ENCODE measurements at places on chromosomes 2 and 18. TPM values are rescaled to one million over a fixed set of nuclear protein-coding genes. Genes with fewer than 3 reads are reported as not detected.
A peak's percentile ranks its signal among the peaks of the same experiment; 100 is the strongest.

DNA sequence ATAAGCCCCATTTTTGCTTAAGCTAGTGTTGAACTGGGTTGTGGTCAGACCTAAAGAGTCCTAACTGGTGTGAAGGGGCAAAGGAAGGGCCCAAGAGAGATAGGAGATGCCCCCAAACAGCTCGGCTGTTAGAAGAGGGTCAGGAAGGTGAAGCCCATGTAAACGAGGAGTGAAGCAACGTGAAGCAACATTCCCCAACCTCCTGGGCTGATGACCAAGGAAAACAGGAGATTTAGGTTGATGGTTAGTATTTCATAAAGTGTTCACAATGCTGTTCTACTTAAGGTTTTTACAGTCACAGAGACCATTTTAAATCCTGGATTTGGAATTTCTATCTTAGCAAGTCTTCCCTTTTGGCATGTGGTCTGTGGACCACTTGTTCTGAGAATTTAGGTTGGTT, 144.0 kb upstream of the SERPINE2 start:
- DNase-seq: no peak

DNA sequence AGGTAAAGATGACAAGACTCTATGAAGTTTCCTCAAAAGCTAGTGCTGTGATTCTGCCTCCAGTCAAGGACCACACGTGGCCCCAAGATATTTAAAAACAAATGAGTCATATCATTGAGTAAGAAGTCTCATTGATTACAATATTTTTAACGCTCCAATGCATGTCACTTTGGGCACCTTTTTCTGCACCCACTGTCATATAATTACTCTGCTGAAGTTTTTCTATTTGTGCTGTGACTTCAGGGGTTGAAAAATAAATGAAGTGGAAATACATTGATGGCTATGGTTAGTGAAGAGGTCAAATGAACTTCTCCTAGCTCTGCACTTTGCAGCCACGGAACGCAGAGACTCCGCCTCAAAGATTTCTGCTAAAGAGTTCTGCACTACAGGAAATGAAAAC, 344.3 kb upstream of the KYNU start:
- no peak for DNase-seq

- no peak for DNase-seq
Measured at GRCh38 chr2:40048506-40048905, 269.4 kb upstream of the THUMPD2 start.

GRCh38 chr2:201882353-201883090, 76.2 kb downstream of the CDK15 start:
- no peak for DNase-seq

GRCh38 chr2:178830451-178830850, 23.2 kb upstream of the TTN start:
- DNase-seq: no peak

DNA sequence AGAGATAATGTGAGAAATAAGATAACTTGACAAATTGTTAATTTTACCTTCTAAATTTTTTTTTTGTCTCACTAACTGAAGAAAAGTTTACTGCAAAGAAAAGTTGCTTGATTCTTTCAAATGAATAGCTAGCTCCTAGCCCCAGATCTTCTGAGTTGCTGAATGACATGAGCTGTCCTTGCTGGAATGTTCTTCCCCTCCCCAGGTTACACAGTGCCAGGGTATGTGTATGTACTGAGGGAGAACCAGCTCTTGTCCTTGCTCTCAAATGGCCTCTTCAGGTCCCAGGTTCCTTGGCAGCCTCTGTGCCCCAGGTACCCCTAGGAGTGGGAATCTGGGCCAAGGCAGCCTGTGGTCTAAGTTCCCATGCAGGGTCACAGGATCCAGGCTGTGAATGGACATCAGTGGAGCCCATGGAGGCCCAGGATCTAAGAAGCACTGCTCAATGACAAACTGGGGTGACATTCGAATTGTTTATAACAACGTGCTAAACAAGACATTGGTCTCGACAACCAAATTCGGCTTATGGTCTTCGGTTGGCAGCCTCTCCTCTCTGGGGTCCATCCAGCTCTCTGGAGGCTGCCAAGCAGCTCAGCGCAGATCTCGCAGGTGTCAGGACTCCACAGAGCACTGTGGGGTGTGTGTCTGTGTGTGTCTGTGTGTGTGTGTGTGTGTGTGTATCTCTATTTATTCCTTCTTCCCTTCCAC, 17.1 kb upstream of the INO80C start:
- DNase-seq: no peak

DNA sequence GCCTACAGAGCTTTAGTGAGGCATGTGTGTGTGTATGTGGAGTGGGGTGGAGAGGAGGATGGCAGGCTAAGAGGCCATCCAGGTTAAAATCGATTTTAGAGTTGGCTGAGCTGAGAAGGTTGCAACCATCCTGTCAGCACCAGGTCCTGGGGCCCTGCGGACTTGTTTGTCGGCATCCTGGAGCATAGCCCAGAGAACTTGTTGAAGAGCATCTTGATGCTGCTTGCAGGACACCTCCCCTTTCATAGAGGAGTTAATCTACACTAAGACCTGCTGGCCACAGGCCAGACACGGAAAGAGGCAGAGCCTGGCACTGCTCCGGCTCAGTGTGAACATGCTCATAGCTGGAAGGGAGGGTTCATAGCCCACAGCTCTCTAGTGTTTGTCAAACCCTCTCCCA, 72.1 kb upstream of the RGPD5 start:
- DNase-seq: no peak

GRCh38 chr2:193518041-193518817, 1323.5 kb upstream of the TMEFF2 start:
- DNase-seq: no peak

DNA sequence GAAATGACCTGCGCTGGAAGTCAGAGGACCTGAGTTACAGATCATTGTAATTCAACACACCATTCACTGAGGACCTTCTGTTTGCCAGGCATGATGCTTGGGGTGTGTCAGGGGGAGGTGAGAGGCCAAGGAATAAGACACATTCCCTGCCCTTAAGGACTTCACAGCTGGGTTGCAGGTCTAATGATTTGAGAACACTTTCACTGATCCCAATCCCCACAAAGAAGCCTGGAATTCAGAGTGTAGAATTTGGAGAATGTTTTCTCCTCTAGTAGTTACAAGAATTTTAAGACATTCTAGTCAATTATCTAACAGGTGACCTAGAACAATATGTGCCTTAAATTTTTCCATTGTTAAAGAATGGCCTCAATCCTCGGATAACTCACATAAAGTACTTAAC, 322.4 kb downstream of the TNS1 start:
- DNase-seq: no peak

DNA sequence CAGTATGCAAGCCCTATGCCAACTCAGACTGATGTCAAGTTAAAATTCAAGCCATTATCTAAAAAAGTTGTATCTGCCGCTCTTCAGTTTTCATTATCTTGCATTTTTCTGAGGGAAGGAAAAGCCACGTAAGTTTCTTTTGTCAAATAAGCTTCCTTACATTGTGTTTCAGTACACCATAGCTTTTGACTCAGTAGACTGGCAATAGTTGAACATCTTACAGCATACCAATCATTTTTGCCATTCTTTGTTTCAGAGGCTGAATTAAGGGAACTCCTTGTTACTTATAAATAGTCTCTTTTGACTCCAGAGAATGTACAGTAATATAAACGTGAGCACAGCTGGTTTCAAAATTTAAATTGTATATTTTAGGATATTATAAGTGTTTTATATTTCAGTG, 120.6 kb downstream of the EHBP1 start:
- DNase-seq: peak; percentile 78

GRCh38 chr2:239421851-239422250, 21.0 kb upstream of the HDAC4 start:
- no peak for DNase-seq

GRCh38 chr18:76335859-76336640, 159.0 kb downstream of the ZNF516 start:
- DNase-seq: no peak

DNA sequence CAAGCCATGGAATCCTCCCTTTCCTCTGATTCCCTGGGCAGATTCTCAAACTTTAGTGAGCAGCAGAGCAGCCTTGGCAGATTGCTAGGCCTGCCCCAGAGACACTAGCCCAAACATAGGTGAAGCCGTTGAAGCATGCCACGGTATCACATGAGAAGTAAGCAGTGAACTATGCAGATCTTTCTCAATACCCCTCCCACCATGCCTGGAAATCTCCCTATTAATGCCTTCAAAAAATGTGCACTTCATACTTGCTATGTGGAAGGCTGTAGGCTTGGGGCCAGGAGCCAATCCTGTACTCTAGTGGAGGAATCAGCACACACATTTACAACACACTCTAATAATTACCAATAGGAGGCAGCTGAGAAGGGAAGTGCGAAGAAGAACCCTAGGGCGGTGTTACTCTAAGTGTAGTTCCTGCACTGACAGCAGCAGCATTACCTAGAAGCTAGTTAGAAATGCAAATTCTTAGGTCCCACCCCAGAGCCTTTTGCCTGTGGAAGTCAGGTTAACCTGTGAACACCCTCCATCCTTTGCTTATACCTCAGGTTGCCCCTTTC, 305.1 kb upstream of the SPRED2 start:
- DNase-seq: no peak

- no peak for DNase-seq
Measured at GRCh38 chr2:197704434-197705120, 592 bp upstream of the MARS2 start.

DNA sequence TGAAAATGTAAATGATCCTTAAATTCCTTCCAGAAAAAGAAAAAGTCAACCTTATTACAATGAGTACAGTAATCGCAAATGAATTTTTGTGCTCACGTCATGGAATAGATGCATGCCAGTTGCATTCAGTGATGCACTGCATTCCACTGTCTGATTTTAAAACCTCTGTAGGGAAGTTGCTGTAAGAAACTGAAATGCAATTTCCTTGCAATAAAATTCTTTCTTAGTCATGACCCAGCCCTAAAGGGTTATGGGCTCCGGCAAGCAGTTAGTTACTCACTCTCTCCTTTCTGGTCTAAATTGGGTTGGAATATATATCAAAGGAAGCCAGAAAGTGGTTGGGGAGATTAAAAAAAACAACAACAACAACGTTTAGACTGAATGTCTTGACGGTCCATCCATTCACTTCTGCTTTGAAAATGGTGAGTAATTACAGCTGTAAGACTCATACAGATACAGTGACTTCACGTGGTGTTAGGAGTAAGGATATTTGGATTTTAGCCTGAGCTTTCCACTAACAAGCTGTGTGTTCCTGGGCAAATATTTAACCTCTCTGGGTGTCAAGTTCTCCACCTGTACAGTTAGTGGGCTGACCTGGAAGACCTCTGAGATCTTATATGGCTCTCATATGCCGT, 8.6 kb upstream of the RND3 start:
- DNase-seq: no peak

GRCh38 chr2:43068041-43068533, 158.3 kb downstream of the ZFP36L2 start:
- DNase-seq: no peak

DNA sequence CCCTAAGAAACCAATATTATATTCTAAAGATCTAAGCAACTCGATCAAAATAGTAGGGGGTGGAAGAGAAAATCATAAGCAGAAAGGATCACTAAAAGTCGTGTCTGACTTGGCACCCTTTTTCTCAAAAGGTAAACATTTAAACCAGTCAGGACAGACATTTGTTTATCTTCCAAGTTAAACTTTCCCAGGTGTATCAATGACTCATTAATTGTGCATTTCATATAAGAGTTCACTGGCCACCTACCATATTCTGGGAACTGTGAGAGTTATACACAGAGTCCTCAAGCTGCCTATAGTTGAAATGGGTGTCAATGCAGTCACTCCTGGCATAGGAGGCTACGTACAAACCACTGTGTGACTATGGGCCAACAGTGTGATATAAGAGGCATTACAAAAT, 4.8 kb upstream of the ACVR1 start:
- DNase-seq: no peak

DNA sequence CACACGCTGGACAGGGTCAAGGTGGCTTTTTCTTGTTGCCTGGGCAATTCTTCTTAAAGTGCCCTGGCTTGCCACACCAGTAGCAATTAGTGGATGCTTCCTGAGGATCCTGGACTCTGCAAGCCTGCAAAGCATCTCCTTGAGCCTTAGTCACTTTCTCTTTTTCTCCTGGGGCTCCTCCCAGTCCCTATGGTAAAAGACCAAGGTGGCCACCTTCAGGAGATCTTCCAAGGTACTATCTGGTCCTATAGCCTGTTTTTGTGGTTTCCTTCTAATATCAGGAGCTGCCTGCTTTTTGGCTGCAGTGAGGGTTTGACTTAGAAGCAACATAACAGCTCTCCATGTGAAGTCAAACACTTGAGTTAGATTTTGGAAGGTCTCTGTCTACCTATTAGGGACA, 33.3 kb upstream of the GMCL1 start:
- no peak for DNase-seq

- no peak for DNase-seq
Measured at GRCh38 chr2:72150861-72151356, 3.2 kb upstream of the CYP26B1 start.

- no peak for DNase-seq
Measured at GRCh38 chr18:49028091-49028490, 77.3 kb upstream of the SMAD7 start.

- no peak for DNase-seq
Measured at GRCh38 chr18:9444549-9444948, 30.8 kb upstream of the RALBP1 start.

- DNase-seq: no peak
Measured at GRCh38 chr18:38956068-38956467, 1390.5 kb upstream of the CELF4 start.

GRCh38 chr2:239958473-239958765, 66.7 kb downstream of the NDUFA10 start:
- no peak for DNase-seq

- DNase-seq: no peak
Measured at GRCh38 chr2:237864940-237865622, 5.7 kb downstream of the RAMP1 start.

DNA sequence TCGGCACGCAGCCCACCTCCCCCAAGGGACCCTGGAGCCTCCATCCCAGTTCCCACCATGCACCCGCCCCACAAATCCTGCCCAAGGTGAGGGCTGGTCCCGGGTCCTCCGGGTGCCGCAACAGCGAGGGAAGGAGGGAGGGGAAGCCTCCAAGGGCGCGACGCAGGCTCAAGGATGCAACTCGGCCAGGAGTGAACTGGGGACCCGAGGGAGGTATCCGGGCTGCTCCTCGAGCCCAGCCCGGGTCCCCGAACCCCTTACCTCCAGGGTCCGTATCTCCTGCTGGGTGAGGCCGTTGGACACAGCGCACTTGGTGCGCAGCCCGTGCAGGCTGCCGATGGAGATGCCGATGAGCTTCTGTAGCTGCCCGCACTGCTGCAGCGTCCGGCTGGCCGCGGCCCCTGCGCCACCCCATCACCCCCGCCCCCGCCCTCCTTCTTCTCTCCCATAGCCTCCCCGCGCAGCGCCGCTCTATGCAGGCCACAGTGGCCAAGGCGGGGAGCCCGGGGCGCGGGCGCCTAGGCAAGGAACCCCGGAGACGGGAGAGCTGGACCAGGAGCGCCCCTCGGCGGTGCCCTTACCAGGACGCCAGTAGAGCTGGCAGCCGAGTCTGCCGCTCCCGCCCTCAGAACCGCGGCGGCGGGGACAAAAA, 124.1 kb downstream of the ANKRD30BL start:
- no peak for DNase-seq

SIGLEC15 gene
- 0.13 TPM for total RNA-seq

RBFA gene
- 48.2 TPM for total RNA-seq

COL4A3 gene
- total RNA-seq: 0.04 TPM

AFF3 gene
- under 0.01 TPM for total RNA-seq

CPLX4 gene
- not detected for total RNA-seq

CNTNAP5 gene
- total RNA-seq: not detected

CAD gene
- 62.8 TPM for total RNA-seq

AQP12B gene
- not detected for total RNA-seq

HADHB gene
- 93.7 TPM for total RNA-seq

TRIB2 gene
- total RNA-seq: 14.2 TPM
